ENCODE measurements at places on chromosomes 6 and 20.
A peak's percentile ranks its signal among the peaks of the same experiment; 100 is the strongest.

DNA sequence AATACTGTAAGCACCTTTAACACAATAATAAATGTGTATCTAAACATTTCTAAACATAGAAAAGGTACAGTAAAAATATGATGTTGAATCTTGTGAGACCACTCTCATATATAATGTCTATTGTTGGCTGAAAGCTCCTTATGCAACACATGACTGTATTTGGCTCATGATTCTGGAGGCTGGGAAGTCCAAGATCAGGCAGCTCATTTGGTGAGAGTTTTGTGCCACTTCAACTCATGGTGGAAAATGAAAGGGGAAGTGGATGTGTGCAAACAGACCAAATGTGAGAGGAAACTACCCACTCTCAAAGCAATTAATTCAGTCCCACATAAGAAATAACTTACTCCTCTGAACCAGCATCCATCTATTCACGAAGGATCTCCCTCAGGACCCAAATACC, 257.7 kb upstream of the OPRM1 start:
- DNase-seq: no peak

GRCh38 chr20:57329608-57330221, at the start of gene SPO11:
SPO11 (plus strand) TSS chr20:57329803; CDS start chr20:57329868, 65 bp downstream.
- no peak for DNase-seq

- no peak for DNase-seq
These were observed 289.6 kb upstream of the CDH4 start for GRCh38 chr20:60962367-60963045.

DNA sequence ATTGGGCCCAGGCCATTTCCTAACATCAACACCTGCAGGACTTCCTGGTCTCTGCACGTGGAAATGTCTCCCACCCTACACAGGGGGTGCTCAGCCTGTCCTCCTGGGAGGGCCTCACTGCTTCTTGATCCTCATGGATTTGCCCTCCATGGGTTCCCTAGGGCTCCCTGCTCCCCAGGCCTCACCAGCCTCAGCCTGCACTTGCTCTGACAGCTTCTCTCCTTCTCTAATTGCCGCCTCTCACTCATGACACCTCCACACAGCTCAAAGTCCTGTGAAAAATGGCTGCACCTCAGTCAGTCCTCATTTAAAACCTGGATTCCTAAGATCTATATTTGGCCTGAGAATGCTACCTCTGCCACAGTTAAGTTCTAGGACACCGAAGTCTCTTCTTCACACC, 130.6 kb downstream of the PXDC1 start:
- no peak for DNase-seq

GRCh38 chr6:34331371-34332050, 61.0 kb downstream of the NUDT3 start:
- no peak for DNase-seq

- DNase-seq: no peak
These were observed 54.2 kb downstream of the HIVEP1 start for GRCh38 chr6:12066297-12066696.

DNA sequence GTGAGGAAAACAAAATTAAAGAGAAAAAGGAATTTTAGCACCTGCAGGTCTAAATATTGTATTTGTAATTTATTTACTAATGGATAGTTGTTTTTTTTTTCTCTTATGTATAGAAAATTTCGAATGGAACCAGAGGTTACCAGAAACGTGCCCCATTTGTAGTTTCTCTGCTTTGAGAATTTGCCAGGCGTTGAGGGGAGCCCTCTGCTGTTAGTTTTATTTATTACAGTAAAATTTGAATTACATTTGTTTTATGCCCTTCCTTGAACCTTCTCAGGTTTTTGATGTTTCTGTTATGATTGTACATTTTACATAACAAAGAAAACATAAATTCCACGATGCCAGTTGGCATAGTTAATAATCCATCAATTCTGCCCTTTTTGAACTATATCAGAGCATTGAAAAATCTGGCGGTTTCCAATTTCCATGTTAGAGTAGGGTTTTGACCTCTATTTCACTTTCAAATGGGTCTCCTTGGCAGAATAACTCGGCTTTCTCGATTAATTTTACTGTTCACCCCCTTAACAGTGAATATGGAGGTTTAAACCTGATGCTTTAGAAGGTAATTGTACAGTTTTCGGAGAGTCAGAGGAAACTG, 35.1 kb upstream of the RFPL4B start:
- DNase-seq: no peak

- peak; percentile 63 for DNase-seq
These were observed 60.7 kb downstream of the TNFAIP3 start for GRCh38 chr6:137927777-137928218.

DNA sequence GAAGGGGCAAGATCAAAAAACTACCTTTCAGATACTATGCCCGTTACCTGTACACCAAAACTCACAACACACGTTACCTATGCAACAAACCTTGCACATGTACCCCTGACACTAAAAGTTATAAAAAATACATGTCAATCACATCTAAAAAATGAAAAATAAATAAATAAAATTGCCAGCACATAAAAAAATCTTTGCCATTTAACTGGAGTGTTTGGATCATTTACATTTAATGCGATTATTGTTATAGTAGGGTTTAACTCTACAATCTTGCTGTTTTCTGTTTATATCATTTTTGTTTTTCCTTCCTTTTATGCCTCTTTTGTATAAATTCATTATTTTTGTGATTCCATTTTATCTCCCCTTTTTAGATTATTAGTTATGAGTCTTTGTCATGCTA, 106.3 kb downstream of the RFX6 start:
- DNase-seq: no peak

DNA sequence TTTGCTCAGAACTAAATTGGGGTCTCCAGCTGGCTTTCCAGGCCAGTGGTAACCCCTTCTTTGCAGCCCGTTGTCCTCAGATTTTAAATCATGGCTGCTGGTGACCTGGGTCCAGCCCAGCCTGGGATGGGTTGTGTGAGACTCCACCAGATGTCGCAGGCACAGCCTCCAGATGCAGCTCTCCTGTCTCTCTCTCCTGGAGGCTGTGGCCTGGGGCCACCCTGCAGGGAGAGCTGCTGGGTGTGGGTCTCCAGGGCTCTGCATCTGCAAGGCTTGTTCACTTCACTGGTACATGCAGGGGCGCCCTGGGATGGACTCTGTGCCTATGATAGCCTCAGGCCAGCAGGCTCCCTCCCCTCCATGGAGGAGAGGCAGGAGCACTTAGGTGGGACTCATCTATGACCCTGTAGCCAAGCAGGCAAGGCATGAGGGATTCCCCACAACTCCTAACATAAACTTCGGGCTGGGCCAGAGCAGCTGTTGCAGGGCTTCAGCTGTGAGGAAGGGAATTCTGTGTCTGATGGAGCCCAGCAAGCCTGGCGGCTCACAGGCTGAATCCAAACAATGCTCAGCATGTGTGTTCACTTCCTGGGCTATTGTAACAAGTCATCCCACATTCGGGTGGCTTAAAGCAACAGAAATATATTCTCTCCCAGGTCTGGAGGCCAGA, 94.7 kb upstream of the NXT1 start:
- no peak for DNase-seq

DNA sequence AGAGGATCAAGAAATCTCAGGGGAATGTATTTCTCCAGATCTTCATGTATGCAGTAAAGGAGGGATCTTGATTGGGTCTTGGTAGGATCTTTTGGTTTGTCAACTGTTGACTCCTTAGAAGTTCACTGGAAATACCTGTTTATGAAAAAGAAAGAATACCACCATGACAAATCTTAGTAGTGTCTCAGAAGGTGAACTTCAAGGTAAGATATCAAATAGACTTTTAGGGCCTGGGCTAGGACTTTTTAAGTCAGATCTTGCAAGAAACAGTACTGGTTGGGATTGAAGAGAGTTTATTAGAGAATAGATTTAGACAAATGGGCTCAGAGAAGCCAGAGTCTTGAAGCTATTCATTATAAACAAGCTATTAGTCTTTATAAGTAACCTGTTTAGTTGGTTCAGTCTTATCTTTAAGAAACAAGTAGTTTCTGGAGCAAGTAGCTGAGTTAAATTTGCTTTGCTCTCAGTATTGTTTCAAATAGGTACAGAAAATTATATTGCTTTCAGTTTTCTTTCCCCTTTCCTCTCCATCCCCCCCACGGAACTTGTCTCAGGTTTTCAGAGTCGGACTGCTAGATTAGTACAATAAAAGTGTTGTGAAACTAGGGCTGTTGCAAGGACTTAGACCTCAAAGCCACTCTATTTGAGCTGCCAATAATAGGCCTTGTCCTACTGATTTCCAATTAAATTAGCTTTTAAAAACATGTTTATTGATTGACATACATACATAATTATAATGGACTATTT, 529.1 kb upstream of the CITED2 start:
- DNase-seq: no peak

GRCh38 chr6:85551264-85551663, 42.4 kb downstream of the SNX14 start:
- no peak for DNase-seq

DNA sequence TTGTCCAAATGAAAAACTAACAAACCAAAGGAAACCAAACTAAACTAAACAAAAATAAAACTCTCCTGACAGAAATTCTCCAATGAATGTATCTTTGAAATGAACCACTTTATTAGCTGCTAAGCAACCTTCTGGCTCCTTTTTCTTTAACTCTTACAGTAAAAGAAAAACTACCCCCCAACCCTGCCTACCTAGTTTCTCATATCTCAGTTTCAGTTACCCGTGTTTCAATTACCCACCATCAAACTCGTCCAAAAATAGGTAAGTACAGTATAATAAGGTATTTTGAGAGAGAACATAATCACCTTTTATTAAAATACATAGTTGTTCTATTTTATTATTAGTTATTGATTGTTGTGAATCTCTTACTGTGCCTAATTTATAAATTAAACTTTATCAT, 177.4 kb upstream of the THEMIS start:
- no peak for DNase-seq

GRCh38 chr6:38789256-38789655, 74.1 kb downstream of the DNAH8 start:
- DNase-seq: no peak

GRCh38 chr6:155066921-155067680, 72.0 kb downstream of the TIAM2 start:
- no peak for DNase-seq

DNA sequence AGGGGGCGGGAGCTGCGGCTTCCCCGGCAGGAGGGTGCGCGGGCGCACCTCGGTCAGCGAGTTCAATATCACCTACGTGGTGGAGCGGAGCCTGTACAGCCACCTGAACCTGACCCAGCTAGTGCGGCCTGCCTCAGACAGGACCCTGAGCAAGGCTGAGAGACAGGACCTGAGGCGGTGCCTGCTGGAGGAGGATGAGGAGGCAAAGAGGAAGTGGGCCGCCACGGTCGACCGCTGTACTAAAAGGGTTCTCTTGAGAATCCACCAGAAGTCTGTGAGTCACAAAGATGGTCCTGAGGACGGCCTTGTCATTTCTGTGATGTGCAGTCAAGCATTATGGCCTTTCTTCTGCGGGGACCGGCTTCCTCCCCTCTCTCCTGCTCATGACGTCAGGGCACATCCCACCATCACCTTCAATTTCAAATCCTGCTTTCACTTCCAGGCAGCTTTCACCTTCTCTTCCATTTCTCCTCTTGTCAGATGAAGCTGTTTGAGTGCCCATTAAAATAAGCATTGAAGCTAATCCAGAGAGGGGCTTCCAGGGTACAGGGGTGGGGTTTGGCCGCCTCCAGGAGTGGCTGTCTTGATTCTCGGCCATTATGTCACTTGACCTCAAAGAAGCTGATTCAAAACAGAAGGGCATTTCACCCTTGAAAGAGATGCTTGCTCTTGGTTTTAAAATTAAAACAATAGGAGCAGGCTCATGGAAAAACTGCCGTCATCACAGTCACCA, 177.6 kb downstream of the SASH1 start:
- no peak for DNase-seq

- no peak for DNase-seq
These were observed 831.2 kb downstream of the EPHA7 start for GRCh38 chr6:92588148-92588547.

GRCh38 chr20:34452281-34452982, 63.8 kb upstream of the DYNLRB1 start:
- DNase-seq: no peak

DNA sequence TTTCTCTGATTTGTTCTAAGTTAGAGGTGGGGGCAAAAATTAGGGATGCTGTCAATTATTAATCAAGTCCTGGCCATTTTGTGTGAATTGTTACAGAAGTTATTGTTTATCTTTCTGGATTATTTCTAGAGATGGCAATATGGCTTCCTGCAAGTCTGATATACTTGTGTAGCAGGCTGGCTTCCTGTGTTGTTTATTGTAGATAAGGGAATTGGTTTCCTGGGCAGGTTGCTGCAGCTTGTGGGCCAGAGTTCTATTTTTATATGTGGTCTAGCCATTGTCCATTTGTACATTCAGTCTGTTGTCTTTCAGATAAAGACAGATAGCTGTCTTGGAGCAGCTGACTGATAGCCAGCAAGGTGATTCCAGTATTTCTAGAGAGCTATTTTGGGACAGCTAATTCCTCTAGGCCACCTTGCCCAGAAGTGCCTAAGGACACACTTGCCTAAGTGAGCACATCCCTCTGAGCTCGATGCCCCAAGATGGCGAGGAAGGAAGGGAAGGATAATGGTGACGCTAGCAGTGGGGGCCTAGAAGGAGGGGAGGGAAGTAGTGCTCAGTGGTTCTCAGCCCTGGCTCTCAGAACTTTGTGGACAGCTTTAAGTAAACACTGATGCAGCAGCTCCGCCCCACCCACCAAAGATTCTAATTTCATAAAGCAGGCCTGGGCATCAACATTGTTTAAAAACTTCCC, 25.5 kb downstream of the DDO start:
- no peak for DNase-seq

DNA sequence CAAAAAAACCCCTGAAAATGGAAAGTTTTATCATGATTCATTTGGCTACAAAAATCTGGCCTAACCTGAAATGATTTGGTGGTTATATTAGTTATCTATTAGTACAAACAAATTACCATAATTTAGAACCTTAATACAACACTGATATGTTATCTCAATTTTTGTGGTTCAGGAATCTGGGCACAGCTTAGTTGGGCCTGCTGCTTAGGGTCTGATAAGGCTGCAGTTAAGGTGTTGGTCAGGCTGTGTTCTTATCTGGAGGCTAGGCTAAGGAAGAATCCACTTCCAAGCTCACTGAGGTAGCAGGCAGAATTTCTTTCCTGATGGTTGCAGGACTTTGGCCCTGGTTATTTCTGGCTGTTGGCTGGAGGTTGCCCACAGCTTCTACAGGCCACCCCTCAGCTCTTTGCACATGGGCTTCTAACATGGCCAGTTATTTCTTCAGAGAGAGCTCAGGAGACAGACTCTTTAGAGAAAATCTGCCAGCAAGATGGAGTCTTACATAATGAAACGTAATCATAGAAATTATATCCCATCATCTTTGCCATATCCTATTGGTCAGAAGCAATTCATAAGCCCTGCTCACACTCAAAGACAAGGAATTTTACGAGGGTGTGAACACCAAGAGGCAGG, 11.4 kb downstream of the TRIM38 start:
- DNase-seq: no peak

- DNase-seq: no peak
These were observed 24.7 kb downstream of the MRPL14 start for GRCh38 chr6:44102527-44102926.

DNA sequence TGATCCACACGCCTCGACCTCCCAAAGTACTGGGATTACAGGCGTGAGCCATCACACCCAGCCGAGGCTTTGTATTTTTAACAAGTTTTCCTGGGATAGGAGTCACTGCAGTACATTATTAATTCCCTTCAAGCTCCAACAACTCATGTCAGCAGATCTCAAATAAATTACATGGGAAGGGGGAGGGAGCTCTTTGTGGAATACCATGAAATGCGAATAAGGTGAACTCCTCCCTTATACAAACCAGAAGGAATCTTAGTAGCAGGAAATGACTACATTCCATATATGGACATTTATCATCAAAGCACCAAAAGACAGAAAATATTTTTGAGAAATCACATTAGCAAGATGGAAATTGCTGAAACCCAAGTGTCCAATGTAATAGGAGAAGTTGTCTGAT, 2.9 kb downstream of the GSS start:
- no peak for DNase-seq

GRCh38 chr20:22490287-22491193, 93.8 kb downstream of the FOXA2 start:
- DNase-seq: no peak

Data from effector CD8-positive, alpha-beta T cell (primary cell).